ENCODE measurements at places on chromosomes 7 and 10.

DNA sequence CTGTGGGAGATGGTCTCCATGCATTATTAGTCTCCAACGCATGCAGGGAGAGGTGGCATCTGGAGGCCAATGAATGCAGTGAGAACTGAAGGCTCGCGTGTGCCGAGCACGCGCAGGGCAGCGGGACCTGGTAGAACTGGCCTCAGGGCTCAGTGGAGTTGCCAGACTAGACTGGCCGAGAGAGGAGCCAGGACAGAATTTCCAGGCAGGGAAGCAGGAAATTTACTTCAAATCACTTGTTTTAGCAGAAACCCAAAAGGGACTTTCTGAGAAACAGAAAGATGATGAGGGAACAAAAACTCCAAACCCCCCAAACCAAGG lies 311.0 kb upstream of the IMMP2L start:
- no peak for DNase-seq

DNA sequence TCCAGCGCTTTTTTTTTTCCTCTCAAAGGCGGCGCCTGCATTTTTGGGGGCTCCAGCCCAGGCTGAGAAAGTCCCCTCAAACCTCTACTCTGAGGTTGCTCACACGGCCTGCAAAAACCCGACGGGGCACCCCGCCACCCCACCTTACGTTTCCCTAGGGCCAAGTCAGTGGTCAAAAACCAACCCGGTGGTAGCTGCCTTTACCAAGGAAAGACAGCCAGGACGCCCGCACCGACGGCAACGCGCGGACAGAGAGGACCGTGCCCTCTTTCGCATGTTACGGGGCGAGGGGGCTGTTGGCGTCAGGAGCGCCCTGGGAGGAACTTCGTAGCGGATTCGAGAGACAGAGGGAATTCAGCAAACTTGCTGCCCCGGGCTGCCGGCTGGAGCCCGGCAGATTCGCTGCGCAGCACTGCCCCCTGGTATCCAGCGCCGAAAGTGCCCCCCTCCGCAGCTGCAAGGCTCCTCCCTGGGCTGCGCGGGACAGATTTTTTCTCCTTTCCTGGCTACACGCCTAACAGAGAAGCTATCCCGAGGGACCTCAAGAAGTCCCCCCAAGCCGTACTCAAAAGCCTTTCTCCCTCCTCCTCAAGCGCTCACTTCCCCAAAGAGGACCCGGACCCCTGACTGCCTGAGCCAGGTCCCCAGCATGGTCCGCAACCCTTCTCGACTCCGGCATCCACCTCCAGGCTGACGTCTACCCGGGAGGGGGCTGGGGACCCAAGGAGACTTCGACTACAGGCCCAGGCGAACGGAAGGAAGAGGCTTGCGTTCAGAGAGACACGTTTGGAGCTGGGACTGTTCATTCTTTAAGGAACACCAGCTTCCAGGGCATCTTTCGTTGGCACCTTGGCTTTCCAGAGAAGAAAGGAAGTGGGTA lies 27.7 kb upstream of the VAX1 start:
- no peak for DNase-seq

- DNase-seq, result no peak
Observed at GRCh38 chr10:99941942-99942820, 67.6 kb downstream of the DNMBP start.

- no peak for DNase-seq
Observed at GRCh38 chr10:110357252-110357780, 52.6 kb upstream of the SMNDC1 start.

DNA sequence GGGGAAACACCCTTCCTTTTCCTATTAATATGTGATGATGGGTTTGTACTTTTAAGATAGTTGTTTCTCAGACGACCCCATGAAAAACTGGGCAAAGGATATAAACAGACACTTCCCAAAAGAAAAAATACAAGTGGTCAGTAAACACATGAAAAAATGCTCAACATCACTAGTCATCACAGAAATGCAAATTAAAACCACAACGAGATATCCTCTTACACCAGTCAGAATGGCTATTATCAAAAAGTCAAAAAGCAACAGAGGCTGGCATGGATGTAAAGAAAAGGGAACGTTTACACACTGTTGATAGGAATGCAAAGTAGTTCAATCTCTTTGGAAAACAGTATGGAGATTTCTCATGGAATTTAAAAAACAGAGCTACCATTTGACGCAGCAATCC lies 111.4 kb upstream of the ZEB1 start:
- DNase-seq, result no peak

DNA sequence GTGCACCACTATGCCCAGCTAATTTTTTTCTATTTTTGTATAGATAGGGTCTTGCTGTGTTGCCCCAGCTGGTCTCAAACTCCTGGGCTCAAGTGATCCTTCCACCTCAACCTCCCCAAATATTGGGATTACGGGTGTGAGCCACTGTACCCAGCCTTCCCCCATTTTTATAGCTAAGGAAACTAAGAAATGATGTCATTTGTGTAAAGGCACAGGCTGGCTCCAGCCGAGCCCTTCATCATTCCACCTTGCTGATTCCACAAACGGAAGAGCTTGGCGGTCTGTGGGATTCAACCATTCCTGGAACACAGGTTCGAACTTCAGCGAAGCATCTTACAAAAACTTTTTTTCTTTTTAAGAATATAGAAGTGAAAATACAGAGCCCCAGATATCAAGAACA lies 14.4 kb downstream of the SMURF1 start:
- no peak for DNase-seq

DNA sequence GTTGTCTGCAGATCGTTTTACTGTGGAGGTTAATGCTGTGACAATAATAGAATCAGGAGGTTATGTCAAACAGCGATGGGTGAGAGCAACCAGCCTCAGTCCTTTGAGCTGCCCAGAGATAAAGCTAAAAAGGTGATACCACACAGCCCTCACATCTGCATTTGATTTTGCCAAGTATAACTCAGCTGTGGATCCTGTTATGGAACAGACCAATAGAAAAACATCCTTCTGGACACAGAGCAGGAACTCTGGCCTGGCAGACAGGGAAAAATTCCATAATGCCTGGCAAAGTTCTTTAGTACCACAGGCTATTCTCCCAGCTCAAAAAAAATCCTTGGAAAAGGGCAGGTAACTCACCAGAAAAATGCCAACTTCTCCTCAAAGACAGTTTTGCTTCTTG lies 87.1 kb upstream of the PDLIM1 start:
- no peak for DNase-seq

- DNase-seq, result no peak
Observed at GRCh38 chr10:122171302-122172075, 99.6 kb upstream of the BTBD16 start.

GRCh38 chr10:78619896-78620295 lies 448.9 kb upstream of the ZMIZ1 start:
- DNase-seq, result no peak

GRCh38 chr7:47557317-47557693 lies 24.6 kb downstream of the TNS3 start:
- no peak for DNase-seq

DNA sequence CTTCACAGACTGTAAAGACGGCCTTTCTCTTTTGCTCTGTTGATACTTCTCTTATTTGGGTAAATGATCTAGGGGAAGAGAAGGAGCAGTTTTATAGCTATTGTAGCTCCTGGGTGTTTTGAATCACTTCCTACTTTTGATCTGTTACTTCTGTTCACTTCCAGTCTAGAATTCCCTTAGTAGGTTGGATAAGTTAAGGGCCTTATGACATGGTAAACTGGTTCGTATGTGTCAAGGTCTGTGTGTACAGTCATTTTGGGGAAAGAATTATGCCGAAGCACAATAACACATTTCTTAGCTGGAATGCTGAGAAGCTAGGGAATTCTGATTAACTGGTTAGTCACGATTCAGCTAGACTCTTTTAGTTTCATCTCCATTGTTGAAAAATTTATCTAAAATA lies 8.1 kb downstream of the DENND10 start:
- DNase-seq, result no peak

DNA sequence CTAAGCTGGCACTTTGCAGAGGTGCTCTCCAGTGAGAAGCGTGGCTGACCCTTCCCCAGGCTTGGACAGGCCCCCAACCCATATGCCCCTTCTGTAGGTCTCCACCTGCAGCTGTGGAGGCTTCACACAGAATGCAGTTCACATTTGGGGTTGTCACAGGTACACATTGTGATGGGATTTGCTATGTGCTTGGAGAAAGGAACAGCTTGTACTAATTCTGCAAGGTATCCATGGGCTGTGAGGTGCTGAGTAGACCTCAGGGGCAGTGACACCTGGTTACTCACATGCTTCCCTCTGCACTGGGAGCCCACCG lies 188.9 kb downstream of the CXCL12 start:
- no peak for DNase-seq
